Activated B cell treated with CpG ODN at 0.5 μM for 24 hours (primary cell): ENCODE measurements at places on chromosomes 16 and 17. TPM values are rescaled to one million over a fixed set of nuclear protein-coding genes. Genes with fewer than 3 reads are reported as not detected.

The SPAG9 gene
- 41.6 and 49.3 TPM in 2 replicates for total RNA-seq

The SMIM36 gene
- total RNA-seq = not detected in 2 replicates

The RNF43 gene
- 1.5 and 2.1 TPM in 2 replicates for total RNA-seq

The IGSF6 gene
- 0.29 and 0.46 TPM in 2 replicates for total RNA-seq

DNA sequence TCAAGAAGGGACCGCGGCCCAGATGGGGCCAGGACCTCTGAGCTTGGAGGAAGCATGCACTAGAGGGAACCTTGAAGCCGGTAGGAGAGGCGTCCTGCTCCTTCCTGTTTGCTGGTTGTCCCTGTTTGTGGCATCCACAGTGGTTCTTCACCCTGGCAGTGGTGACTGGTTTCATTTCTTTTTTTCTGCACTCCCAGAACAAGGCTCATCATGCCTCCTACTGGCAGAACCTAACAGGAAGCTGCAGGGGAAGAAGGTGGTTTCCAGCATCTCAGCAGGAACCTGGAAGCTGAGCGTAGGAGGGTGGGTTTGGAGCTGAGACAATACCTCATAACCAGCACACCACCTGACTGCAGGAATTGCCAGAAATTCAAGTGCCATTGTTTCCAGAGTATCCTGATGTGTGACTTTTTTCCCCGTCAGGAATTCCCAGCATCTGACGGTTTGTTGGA, 5.8 kb downstream of the TMEM231 start:
- no peak for DNase-seq

DNA sequence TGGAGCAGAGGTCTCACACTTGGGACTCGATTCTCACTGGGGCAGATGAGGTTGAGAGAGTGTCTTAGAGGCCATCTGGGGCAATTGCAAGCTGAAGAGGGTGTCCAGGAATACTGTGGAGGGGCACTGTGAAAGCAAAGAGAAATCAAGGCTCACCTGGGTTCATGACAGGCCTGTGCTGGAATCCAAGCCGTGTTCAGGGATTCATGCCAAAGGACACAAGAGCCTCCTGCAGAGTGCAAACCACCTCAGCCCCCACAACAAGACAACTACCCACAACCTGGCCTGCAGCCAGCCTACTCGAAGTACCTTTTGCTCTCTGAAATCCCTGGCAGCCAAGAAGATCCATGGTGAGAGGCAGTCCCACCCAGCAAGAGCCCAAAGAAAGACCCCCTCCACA, 2334.2 kb downstream of the TP53TG3F start:
- DNase-seq = no peak
